Stimulated activated CD4-positive, alpha-beta T cell treated with anti-CD3 and anti-CD28 coated beads, Interleukin-15, amount 100 ng/mL, for 1 hour (primary cell): ENCODE measurements at places on chromosomes 1 and 21.

GRCh38 chr1:175820456-175821025, 77.1 kb upstream of the TNR start:
- DNase-seq, result no peak

GRCh38 chr21:15483138-15483780, 246.5 kb upstream of the USP25 start:
- peak; percentile 49 for DNase-seq

- DNase-seq, result no peak
These were observed 15.1 kb downstream of the OR6F1 start for GRCh38 chr1:247701338-247701737.

DNA sequence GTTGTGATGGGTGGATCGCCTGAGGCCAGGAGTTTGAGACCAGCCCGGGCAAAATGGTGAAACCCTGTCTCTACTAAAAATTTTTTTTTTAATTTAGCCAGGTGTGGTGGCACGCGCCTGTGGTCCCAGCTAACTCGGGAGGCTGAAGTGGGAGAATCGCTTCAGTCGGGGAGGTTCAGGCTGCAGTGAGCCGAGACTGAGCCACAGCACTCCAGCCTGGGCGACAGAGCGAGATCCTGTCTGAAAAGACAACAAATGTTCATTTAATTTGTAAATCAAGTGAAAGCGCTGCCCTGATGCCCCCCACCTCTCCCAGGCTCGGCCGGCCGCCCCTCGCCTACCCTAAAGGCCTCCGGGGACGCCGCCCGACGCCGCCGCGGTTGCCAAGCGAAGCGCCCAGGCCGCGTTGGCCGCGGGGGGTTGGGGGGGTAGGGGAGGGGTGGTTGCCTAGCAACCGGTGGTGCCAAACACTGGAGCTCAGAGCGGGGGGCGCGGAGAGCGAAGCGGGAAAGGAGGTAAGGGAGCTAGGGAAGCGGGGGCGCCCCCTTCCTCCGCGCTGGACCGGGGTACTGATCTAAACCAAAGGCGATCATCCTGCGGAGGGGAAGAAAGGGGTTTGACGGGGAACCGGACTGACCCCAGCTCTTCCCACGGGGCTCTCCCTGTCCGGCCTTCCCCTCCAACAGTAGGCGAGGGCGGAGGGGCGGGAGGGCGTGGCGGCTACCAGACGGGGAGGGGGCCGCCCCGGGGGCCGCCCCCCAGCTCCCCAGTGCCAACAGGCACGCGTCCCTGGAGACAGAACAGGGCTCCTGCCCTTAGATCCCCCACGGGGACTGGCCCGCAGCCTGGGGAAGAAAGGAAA, at the start of gene TEKT2:
Gene TEKT2, plus strand, starts transcription at position 460 of the 862 bp plus-strand sequence. CDS start 828 bp downstream, outside the sequence.
- no peak for DNase-seq

DNA sequence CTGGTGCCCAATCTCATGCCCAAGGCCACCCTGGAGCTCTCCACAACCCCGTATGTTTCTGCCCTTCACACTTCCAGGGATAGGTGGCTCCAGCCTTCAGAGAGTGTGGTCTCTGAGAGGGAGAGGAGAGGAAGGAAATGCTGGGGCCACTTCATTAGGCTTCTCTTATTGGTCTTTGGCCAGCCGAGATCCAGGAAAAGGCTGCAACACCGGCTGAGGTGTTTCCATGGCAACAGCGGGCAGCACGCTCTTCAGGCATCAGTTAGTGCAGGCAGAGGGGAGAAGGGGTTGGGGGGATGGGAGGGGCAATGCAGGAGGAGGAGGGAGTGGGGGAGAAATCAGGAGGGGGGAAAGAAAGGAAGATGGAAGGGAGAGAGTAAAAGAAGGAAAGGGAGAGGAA, 275.1 kb upstream of the GJB5 start:
- no peak for DNase-seq

GRCh38 chr1:226443439-226443838, 35.5 kb upstream of the PARP1 start:
- DNase-seq, result no peak

DNA sequence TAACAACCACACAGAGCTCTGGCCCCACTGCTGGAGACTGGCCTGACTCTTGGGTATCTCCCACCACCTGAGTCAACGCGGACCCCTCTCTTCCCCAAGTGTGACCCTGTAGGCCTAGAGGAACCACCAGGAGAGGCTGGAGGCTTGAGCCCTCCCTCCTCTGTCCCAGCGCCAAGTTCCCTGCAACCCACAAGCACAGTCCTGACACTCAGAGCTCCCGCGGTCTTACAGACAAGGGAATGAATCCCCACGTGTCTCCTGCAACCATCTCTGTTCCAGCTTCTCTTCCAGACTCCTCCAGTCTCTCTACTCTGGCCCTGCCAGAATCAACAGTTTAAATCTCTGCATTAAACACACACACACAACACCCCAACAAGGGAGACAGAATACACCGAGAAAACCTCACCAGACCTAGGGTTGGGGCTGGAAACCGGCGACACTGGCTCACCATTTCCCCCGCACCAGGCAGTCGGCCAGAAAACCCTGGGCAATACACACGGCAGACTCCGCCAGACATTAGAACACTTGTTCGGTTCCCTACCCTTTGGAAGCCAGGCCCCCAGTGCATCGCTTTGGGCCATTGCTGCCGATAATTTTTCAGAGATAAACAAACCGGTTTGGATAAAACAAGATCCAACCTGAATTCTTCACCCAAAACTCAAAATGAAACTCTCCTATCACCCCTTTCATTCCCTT, 21.7 kb downstream of the CASZ1 start:
- DNase-seq, result no peak

- peak; percentile 4 for DNase-seq
These were observed 1.4 kb downstream of the NUCKS1 start for GRCh38 chr1:205748403-205749233.

DNA sequence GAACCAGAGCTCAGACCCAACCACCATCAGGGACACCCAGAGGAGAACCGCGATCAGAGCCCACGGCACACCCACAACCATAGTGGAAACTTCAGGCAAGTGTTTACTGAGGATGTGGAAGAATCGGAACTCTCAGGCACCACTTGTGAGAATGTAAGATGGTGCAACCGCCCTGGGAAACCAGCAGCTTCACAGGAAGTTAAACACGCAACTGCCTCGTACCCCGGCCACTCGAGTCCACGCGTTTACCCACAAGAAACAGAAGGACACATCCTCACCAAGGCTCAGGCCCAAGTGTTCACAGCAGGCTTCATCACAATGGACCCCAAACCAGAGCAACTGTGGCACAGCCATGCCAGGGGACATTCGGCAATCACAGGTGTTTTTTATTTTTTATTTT, 51.4 kb upstream of the COL6A2 start:
- DNase-seq, result no peak

GRCh38 chr1:17289721-17290120, 18.3 kb upstream of the PADI4 start:
- DNase-seq, result no peak

DNA sequence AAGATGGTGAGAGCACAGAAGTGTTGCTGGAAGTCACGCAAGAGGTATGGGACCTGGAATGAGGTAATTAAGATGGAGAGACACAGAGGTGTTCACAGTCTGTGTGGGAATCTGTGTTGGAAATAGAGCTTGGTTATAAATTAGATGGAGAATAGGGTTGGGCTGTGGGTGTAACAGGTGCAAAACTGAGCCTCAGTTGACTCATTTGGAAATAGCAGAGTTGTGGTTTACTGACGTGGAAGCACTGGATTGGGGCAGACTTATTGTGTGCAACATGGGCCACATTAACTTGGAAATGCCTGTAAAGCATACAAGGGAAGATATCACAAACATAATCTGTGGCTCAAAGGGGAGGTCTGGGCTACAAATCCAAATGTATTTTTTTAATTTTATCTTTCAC, 13.0 kb downstream of the CAMSAP2 start:
- no peak for DNase-seq

GRCh38 chr21:41349126-41349525, 12.7 kb upstream of the MX2 start:
- DNase-seq, result no peak

- DNase-seq, result no peak
These were observed 107.2 kb downstream of the ARHGEF10L start for GRCh38 chr1:17646444-17647280.

DNA sequence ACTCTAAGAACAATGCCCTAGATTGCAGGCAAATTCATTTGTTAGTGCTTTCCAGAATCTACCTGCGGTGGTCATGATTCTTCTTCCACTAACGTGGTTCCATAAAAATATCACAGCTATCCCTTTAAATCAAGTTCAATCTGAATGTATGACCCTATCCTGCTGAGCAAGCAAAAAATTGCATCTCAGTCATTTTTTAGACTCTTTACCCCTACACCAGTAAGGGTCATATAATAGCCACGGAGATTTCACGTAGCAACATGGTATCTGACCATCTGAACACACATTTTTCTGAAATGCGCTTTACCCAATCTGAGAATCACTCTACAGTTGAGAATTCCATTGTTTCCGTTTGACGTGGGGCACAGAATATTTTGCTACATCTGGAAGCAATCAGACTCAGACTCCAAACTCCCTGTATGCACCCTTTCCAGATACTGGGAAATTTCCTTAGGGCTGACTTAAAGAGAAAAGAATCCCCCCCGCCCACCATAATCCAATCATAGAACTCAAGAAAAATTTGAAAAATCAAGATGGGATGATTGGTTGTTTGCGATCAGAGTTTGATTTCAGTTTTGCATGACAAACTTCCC, 699.2 kb upstream of the ZP4 start:
- DNase-seq, result no peak

DNA sequence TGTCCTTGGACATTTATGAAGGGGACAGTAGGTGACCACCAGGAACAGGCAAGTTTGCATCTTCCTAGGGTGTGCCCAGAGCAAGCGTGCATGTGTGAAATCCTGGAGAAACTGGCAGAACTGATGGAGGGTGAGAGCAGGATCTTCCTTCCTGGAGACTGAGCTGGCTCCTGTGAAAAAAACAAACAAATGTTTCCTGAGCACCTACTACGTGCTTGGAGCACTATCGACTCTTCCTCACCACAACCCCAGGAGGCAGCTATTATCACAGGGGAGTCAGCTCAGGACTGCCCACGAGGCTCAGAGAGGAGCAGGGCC, 1.5 kb upstream of the EDN2 start:
- DNase-seq, result no peak

- no peak for DNase-seq
These were observed 32.3 kb downstream of the LRRC8B start for GRCh38 chr1:89556726-89557444.

GRCh38 chr1:167088746-167089417, 1.3 kb downstream of the GPA33 start:
- DNase-seq, result no peak
